T-helper 1 cell treated with Interleukin-12 subunit alpha and Interleukin-12 subunit beta and Interleukin-4 antibody, amounts not matched to agents 30 ng/mL and 1 ng/mL, for 36 hours (primary cell): ENCODE measurements at places on chromosomes 1 and 21. TPM values are rescaled to one million over a fixed set of nuclear protein-coding genes. Genes with fewer than 3 reads are reported as not detected.

Gene AMY1B
- not detected in 2 replicates for total RNA-seq

Gene PRDM16
- 0.05 and 0.07 TPM in 2 replicates for total RNA-seq

Gene GJA8
- total RNA-seq = not detected in 2 replicates

Gene CDK18
- total RNA-seq = 0.07 and 0.98 TPM in 2 replicates

Gene ATP6V1G3
- not detected in 2 replicates for total RNA-seq

Gene CACNA1E
- total RNA-seq = 0.05 TPM in 2 replicates

Gene ZBTB8B
- not detected in 2 replicates for total RNA-seq

Gene MYCL
- 0.44 TPM in 1 of 2 replicates, not detected in the other for total RNA-seq

Gene PGBD2
- total RNA-seq = 5.7 and 6.5 TPM in 2 replicates

Gene CALML6
- total RNA-seq = 0.20 TPM in 1 of 2 replicates, not detected in the other

Gene AGMAT
- total RNA-seq = 18.3 TPM in 2 replicates

Gene GJA5
- total RNA-seq = not detected in 2 replicates

Gene RBM11
- total RNA-seq = 0.25 and 0.56 TPM in 2 replicates

Gene PAQR6
- total RNA-seq = 5.7 and 8.3 TPM in 2 replicates

Gene ILDR2
- total RNA-seq = 8.4 and 9.0 TPM in 2 replicates

Gene CD52
- total RNA-seq = 1,323 and 1,401 TPM in 2 replicates

Gene SWT1
- 3.5 and 3.9 TPM in 2 replicates for total RNA-seq

Gene LCE1B
- not detected in 2 replicates for total RNA-seq

Gene KIF21B
- total RNA-seq = 92.8 and 94.7 TPM in 2 replicates

Gene CDC20
- total RNA-seq = 95.9 and 103 TPM in 2 replicates

Gene F3
- 0.17 TPM in 1 of 2 replicates, not detected in the other for total RNA-seq

Gene CD1D
- total RNA-seq = not detected in 2 replicates

Gene PLA2G2D
- total RNA-seq = not detected in 2 replicates

Gene PPOX
- 29.5 and 30.7 TPM in 2 replicates for total RNA-seq

Gene CRYAA
- total RNA-seq = not detected in 2 replicates

Gene MANEAL
- 3.4 and 3.7 TPM in 2 replicates for total RNA-seq

Gene TEX38
- total RNA-seq = 0.34 TPM in 1 of 2 replicates, not detected in the other

Gene RHD
- total RNA-seq = not detected in 2 replicates

Gene CTH
- 6.3 and 6.8 TPM in 2 replicates for total RNA-seq

Gene PTPN22
- 73.5 and 80.7 TPM in 2 replicates for total RNA-seq

Gene AVPR1B
- total RNA-seq = not detected in 2 replicates

Gene ORC1
- total RNA-seq = 23.0 and 24.0 TPM in 2 replicates

Gene NBPF8
- 30.6 and 31.1 TPM in 2 replicates for total RNA-seq

Gene TMEM269
- total RNA-seq = 0.32 and 0.54 TPM in 2 replicates

Gene OLIG2
- total RNA-seq = not detected in 2 replicates

Gene CCDC28B
- total RNA-seq = 31.7 and 33.2 TPM in 2 replicates

Gene GPR37L1
- not detected in 2 replicates for total RNA-seq

Gene SPOCD1
- total RNA-seq = not detected in 2 replicates

Gene DNTTIP2
- 66.3 and 69.7 TPM in 2 replicates for total RNA-seq

Gene TRIM67
- total RNA-seq = not detected in 2 replicates

Gene LINGO4
- total RNA-seq = 0.10 and 0.12 TPM in 2 replicates

Gene TAS1R1
- not detected in 2 replicates for total RNA-seq

Gene SLAMF8
- total RNA-seq = 0.83 and 1.4 TPM in 2 replicates

Gene MYOC
- not detected in 2 replicates for total RNA-seq

Gene MYOM3
- total RNA-seq = not detected in 2 replicates

Gene FAM89A
- 10.9 and 12.2 TPM in 2 replicates for total RNA-seq

Gene MSH4
- total RNA-seq = 0.34 and 0.41 TPM in 2 replicates
